ENCODE measurements at places on chromosomes 6 and 20.

GRCh38 chr20:50734730-50735679, 3.6 kb downstream of the PARD6B start:
- no peak for DNase-seq

- DNase-seq, result no peak
Observed at GRCh38 chr6:110486756-110487155, 10.3 kb upstream of the SLC22A16 start.

GRCh38 chr6:89489078-89489477, 56.1 kb downstream of the ANKRD6 start:
- no peak for DNase-seq

GRCh38 chr6:150373260-150373701, 4.5 kb downstream of the IYD start:
- no peak for DNase-seq

- no peak for DNase-seq
Observed at GRCh38 chr20:62239278-62239879, 1.1 kb downstream of the OSBPL2 start.

GRCh38 chr20:62367633-62368391, 700 bp upstream of the LAMA5 start:
- no peak for DNase-seq

- no peak for DNase-seq
Observed at GRCh38 chr20:19966840-19967239, 50.3 kb upstream of the NAA20 start.

DNA sequence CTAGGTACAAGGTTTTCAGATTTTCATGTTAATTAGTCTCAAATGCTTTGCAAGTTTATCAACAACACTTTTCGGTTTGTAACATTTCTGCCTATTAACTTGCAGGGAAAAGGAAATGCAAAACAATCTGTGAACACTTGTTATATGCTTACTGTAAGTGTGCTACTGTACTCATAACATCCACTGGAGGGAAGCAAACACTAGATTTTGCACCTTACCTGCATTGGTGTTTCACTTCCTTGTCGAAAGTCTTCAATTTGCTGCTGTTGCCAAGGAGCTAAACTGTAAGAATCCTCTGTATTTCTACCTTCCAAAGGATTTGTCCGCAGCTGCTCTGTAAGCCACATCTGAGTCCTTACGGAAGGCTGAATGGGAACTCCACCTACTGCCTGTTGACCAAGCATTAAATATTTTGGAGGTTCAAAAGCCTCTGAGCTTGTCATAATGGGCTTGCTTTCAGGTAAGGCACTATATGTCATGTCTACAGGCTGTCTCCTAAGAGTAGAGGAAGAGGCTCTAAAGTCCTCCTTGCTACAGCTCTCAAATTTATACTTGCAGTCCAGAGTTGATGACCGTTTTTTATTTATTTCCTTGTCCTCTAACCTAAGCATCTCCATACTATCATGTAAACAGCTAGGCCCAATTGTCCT, 17.3 kb downstream of the PLN start:
- peak; percentile 67 for DNase-seq

All from CD4-positive, alpha-beta T cell treated with Interleukin-2 at 100 ng/mL for 4 hours (primary cell).